ENCODE measurements at places on chromosomes 5 and 9.

- no peak for DNase-seq
Measured at GRCh38 chr5:159184236-159184635, 25.1 kb downstream of the RNF145 start.

- no peak for DNase-seq
Measured at GRCh38 chr5:115324021-115324420, 27.6 kb upstream of the CCDC112 start.

DNA sequence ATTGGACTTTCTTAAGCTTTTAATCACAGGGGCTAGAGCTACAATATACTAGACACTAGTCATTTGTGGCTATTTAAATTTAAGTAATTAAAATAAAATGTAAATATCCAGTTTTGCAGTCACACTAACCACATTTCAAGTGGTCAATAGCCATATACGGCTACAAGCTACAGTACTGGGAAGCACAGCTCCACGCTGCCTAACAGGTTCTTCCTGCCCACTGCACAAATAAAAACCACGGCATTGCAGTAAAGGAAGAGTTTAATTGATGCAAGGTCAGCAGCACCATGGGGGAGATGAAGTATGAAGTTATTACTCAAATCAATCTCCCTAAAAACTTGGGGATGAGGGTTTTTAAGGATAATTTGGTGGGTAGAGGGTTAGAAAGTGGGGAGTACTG is 134.1 kb downstream of the LURAP1L start:
- DNase-seq: no peak

DNA sequence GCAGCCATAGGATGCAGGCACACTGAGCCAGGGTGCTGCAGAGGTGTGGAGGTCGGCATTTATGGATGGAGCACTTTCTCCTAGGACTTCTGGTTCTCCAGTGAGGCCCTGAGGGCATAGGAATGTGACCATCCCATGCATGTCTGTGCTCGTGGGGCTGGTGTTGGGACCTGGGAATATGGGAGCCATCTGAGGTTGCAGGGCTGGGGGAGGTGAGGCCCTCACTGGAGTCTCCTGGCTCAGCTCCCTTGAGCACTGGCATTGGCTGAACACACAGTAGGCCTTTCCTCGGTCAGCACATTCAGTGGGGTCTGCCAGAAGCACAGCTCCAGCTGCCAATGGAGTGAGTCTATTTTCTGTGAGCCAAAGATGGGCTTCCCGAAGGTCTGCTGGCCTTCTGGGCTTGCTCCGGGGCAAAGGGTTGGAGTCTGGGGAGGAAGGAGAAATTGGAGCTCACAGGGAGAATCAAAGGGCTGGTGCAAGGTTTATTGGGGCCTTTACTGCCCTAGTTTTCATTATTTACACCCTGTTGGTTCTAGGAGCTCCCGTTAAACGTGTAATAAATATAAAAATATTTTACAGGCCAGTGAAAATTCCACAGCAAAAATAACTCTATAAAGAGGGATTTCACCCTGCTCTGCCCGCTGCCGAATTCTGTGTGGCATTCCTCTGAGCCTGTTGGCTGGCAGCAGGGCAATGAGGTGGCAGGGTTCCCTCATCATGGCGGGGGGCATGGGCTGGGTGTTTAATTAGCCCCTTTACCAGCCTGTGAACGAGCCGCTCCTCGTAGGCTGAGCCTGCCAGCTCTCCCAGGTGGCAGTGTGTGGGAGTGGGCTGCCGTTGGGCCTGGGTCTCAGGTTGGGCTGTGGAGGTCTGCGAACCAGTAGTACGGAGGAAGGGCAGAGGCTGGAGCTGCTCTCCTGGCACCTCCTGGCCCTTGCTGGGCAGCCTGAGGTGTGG is 31.6 kb upstream of the PITX1 start:
- DNase-seq: no peak

DNA sequence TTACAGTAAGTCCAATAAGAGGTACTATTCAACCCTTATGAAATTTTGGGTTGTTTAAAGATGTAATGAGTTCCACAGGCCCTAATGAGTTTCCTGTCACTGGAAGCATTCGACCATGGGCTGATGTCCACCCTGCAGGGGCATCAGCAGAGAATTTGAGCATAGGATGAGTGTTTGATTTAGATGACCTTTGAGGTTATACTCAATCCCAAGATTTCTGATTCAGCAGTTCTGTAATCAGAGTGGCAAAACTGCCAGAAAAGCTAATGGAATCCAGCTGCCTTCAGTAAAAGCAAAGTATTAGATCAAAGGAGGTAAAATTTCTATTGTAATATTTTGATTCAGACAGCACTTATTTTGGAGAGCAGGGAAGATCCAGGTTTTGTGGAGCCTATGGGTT is 68.3 kb downstream of the COX7C start:
- DNase-seq: no peak

GRCh38 chr5:2920312-2920711 is 168.8 kb upstream of the IRX2 start:
- no peak for DNase-seq

DNA sequence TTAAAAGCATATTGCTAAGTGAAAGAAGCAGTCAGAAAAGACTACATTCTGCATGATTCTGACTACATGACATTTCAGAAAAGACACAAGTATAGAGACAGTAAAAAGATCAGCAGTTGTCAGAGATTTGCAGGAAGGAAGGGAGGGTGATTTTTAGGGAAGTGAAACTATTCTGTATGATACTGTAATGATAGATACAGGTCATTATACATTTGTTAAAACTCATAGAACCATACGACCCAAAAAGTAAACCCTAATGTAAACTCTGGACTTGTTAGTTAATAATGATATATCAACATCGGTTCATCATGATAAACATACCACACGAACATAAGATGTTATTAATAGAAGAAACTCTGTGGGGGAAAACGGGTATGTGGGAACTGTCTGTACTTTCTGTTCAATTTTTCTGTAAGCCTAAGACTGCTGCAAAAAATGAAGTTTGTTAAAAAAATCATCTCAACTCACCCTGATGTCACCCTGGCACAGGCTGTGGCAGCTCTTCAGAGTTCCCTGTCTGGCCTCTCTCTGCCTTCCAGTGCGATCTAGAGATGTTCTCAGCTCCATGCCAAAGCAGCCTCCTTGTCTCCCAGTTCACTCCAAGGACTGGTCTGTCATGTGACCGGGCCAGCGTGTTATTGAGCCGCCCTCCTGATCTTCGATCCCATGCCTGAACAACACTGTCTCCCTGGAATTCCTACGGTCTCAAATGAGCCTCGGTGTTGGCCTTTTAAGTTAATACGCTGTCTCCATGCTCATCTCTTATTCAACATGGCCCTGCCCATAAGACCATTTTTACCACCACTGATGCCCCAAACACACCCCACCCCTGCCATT is 35.4 kb downstream of the PRLR start:
- DNase-seq: no peak

DNA sequence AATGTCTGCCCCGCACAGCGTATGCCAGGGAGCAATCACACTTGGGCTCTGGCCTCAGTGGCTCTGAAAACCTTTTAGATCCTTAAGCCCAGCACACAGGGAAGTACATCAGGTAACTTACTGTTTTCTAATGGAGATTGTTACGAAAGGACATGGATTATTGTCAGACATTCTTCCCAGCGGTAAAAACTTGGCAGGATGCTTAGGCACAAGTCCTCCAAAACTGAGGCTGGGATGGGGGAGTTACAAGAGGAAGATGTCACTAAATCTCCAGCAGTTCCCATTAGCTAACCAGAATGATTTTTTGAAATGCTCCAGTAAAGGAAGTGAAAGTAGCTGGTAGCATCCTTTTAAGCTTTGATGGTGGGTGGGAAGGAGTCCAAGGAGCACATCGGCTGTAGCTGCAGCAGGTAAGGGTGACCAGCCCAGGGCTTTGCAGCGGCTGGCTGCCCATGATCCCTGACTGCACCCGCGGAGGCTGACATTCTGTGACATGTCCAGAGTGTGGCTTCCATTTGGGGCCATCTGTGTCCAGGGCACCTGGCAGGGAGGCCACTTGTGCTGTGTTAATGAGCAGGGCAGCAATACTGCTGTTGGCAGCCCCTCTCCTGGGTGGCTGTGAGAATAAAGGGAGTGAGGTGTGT is 165.8 kb downstream of the GADD45G start:
- DNase-seq: no peak

- DNase-seq: no peak
Measured at GRCh38 chr5:144531188-144531587, 360.5 kb downstream of the KCTD16 start.

GRCh38 chr5:72649449-72649848 is 142.2 kb upstream of the ZNF366 start:
- no peak for DNase-seq

- no peak for DNase-seq
Measured at GRCh38 chr9:81552581-81552991, 136.8 kb downstream of the TLE1 start.

GRCh38 chr9:13941714-13942113 is 372.2 kb downstream of the NFIB start:
- no peak for DNase-seq

DNA sequence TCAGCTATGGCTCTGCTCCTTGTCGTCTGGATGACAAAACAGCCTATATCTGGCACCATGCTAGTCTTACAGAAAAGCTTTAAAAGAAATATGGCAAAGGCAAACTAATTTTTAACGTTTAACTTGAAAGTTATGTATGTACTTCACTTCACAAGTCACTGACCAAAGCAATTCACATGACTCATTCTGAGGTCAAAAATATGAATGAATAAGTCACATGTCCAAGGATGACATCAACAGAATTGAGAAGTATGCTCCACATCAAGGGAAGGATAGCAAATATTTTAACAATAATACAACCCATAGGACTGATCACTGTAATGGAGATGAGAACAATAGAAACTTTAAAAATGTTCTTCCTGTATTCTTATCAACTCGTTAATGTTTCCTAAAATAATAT is 1072.6 kb upstream of the NUDT12 start:
- no peak for DNase-seq

DNA sequence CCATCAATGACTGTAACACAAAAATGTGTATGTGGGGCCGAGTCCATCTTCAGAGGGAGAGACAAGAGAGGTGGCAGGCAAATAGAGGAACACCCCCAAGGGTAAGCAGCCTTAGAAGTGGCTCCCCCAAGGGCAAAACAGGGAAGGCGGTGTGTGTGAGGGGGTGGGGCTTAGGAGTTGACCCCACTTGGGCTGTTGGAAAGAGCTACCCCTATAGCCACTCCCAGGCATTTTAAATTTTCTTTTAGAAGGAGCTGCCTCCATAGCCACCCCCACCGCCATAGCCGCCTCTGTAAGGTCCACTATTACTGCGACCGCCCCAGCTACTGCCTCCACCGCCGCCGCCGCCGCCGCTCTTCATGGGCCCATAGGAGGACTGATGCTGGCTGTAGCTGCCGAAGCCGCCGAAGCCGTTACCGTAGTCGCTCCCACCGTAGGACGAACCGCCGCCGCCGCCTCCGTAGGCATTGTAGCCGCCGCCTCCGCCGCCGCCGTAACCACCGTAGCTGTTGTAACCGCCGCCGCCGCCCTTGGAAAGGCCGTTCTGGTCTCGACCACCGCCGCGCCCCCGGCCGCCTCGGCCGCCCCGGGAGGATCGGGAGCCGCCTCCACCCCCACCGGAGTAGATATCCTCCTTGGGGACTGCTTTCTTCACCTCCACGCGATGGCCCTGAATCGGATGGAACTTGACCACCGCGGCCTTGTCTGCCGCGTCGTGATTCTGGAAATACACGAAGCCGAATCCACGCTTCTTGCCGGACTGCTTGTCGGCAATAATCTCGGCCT is 1.1 kb downstream of the HNRNPA0 start:
- peak; percentile 43 for DNase-seq

DNA sequence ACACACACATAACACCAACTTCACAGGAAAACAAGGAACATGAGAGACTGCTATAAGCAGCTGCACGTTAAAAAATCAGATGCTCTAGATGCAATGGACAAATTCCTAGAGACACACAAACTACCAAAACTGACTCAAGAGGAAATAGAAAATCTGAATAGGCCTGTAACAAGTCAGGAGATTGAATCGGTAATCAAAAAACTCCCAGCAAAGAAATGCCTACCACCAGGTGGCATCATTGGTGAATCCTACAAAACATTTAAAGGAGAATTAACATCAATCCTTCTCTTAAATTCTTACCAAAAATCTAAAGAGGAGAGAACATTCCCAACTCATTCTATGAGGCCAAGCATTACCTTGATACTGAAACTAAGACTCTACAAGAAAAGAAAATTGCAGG is 54.9 kb downstream of the NDST1 start:
- no peak for DNase-seq

GRCh38 chr5:36723912-36724311 is 117.5 kb downstream of the SLC1A3 start:
- DNase-seq: no peak

DNA sequence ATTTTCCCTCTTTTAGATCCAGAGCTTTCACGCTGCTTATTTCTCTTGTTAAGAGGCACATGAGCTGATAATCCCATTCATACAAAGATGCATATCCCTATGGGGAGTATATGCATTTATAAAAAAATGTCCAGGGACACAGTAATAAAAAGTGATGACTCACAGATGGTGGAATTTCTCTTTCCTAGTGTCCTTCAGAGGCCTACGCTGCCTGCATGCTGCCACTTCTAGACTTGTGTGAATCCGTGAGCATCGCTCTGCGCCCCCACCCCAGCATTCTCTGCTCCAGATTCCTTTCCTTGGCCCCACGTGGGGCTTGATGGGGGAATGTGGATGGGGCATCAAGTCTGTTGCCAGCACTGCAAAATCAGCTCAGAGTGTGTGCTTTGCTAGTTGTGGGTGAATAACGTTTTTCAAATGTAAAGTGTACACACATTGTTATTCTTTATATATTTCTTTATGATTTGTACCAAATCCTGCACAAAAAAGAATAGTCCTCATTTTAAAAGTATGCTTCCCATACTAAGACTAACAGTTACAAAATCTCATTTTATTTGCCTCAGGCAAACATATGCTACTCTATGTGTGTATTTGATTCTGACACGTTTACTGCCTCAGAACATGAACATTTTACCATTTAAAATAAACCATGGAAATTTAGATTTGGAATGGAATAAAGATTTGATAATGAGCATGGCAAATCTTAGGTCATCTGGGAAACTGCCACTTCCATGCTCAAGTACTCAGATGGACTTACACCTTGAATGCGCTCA is 22.4 kb upstream of the RASGRF2 start:
- no peak for DNase-seq

DNA sequence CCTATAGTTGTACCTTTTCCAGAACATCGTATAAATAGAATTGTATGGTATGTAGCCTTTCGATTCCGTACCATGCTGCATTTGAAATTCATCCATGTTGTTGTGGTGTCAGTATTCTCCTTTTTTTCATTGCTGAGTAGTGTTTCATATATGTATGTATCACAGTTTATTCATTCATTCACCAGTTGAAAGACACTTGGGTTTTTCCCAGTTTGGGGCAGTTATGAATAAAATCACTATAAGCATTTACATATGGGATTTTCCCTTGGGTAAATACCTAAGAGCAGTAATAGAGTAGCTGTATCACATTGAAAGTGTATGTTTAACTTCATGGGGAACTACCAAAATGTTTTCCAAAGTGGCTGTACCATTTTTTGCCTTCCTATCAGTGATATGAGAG is 16.1 kb upstream of the FKTN start:
- no peak for DNase-seq

- DNase-seq: no peak
Measured at GRCh38 chr9:21559402-21560280, 77.5 kb upstream of the IFNE start.

Measured in hypothalamus (tissue), 51 donors.